ENCODE measurements at places on chromosomes 1 and 21. TPM values are rescaled to one million over a fixed set of nuclear protein-coding genes. Genes with fewer than 3 reads are reported as not detected.
A peak's percentile ranks its signal among the peaks of the same experiment; 100 is the strongest.

Gene GJA5
- total RNA-seq, result not detected

Gene HCRTR1
- not detected for total RNA-seq

- DNase-seq, result no peak
Observed at GRCh38 chr1:5727871-5728643, 264.2 kb downstream of the NPHP4 start.

- peak; percentile 83 for DNase-seq
Observed at GRCh38 chr1:155078469-155079209, at the start of gene EFNA3. Gene EFNA3, plus strand, starts transcription at chr1:155078837. Its CDS starts 105 bp downstream, at chr1:155078942.

DNA sequence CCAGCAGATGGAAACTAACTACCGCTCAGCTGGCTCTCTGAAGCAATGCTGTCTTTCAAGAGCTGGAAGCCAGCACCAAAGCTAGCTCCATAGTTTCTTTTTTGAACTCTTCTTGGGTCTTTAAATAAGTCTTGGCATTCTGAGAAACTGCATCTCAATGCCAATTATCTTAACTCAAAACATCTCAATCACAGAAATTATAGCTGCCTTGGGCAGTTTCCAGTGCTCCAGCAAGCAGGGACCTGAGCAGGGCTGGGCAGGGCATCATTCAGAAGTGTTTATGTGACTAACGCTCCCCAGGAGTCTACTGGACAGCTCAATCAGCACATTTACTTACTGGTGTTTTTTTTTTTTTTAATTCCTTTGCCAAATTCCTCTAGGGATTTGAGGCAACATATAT is 18.3 kb upstream of the PADI4 start:
- DNase-seq, result no peak

- no peak for DNase-seq
Observed at GRCh38 chr1:71304125-71304524, 223.3 kb upstream of the ZRANB2 start.

DNA sequence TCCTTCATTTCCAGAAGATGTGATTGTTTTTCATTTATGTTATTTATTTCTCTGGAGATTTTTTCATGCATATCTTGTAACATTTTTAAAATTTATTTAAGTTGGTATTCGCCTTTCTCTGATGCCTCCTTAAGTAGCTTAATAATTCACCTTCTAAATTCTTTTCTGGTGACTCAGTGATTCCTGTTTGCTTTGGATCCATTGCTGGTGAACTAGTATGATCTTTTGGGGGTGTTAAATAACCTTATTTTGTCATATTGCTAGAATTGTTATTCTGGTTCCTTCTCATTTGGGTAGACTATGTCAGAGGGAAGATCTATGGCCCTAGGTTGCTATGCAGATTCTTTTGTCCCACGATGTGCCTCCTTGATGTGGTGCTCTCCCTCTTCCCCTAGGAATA is 1347.2 kb upstream of the B3GALT2 start:
- DNase-seq, result no peak

Gene UMODL1
- total RNA-seq, result not detected

- DNase-seq, result no peak
Observed at GRCh38 chr1:197744979-197745378, 30.3 kb downstream of the DENND1B start.

DNA sequence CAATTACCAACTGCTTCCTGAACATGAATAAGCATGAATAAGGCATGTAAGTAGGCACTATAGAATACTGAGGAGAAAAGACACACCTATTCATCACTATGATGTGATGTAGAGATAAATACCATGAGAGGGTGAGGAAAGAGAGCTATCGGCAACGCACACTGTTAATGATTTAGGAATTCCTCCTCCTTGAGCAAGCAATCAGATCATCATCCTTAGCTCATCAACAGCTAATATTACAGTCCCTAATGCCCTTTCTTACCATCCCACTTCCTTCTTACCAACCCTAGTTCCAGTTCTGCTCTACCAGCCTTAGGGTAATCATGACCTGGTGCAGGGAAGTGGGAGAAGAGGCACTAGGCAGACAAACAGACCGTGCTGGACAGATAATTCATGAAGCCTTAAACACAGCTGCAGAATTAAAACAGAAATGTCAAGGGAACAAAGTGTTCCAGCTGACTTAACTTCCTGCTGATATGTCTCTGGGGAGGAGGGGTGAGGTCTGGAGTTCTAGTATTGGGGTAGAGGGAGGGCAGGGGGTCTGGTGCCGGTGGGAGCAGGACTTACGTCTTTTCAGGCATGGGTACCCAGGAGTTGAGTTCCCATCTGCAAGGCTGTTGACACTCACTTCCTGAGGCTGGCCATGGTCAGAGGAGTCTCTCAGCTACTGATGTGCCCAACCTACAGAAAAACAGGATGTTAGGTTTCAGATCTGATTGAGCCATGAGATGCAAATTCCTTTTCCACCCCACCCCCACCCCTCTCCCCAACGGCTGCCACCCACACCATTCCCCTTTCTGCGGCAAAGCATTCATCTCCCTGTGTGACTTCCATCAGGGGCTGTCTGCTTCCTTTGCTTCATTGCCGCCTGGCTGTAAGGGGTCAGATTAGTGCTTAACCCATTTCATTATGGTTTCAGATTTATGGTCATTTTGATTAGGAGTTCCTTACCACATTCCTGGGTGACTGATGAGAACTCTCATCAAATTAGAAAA is 12.6 kb upstream of the RCSD1 start:
- DNase-seq, result no peak

Gene NTRK1
- total RNA-seq, result 4.4 TPM

GRCh38 chr1:236774926-236775325 is 20.2 kb upstream of the MTR start:
- DNase-seq, result no peak

Gene CFHR1
- total RNA-seq, result not detected

Gene PM20D1
- 0.58 TPM for total RNA-seq

- no peak for DNase-seq
Observed at GRCh38 chr1:6392809-6393399, 663 bp downstream of the ACOT7 start.

Gene MMP23B
- total RNA-seq, result 0.77 TPM

Gene FAM72D
- total RNA-seq, result 33.0 TPM

DNA sequence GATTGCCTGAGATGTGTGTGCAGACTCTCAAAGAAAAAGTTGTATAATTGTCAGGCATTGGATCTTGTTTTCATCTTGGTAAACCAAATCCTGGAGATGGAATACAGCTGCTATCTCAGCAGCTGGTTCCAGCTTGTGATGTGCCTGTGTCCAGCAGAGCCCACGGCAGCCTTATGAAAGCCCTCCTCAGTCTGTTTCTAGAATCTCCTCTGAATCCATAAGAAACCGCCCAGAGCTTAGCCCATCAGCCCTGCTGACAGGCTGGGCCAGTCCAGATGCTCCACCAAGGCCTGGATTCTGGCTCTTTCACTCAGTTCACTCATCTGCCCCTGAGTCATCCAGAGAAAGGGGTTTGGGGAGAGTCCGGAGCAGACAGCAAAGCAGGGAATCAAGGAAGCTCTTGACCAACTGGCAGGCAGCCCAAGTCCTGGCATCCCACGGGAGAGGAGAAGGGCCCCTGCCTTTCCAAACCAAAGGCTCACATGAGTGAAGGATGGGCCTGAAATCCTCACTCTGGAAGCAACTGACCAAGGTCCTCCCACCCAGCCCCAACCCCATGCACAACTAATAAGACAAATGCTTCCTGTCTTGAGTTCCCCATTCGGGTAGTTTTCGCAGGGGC is 45.7 kb downstream of the NAV1 start:
- no peak for DNase-seq

Gene GBP5
- 137 TPM for total RNA-seq

GRCh38 chr1:211548321-211549091 is 30.5 kb downstream of the SLC30A1 start:
- peak; percentile 66 for DNase-seq

GRCh38 chr1:10236405-10237156 is 26.2 kb downstream of the KIF1B start:
- DNase-seq, result no peak

GRCh38 chr1:206672844-206673758 is 11.6 kb upstream of the MAPKAPK2 start:
- no peak for DNase-seq

DNA sequence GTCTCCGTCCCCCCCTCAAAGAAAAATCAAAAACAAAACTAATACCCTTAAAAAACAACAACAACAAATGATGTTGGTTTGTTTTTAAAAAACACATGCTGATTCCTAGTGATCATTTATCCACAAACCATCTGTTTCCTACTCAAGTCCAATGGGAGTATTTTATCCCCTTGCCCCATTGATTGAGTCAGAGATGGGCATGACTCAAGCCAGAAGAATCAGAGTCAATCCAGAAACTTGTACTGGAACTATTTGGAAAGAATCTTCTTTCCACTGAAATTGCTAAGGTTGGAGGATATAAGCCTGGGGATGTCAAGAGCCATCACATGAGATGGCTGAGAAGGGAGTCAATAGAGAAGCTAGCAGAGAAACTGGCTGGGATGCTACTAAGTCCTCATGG is 176.4 kb downstream of the MIS18A start:
- DNase-seq, result no peak

GRCh38 chr1:40630488-40631223 is 34.8 kb downstream of the RIMS3 start:
- DNase-seq, result peak; percentile 61

DNA sequence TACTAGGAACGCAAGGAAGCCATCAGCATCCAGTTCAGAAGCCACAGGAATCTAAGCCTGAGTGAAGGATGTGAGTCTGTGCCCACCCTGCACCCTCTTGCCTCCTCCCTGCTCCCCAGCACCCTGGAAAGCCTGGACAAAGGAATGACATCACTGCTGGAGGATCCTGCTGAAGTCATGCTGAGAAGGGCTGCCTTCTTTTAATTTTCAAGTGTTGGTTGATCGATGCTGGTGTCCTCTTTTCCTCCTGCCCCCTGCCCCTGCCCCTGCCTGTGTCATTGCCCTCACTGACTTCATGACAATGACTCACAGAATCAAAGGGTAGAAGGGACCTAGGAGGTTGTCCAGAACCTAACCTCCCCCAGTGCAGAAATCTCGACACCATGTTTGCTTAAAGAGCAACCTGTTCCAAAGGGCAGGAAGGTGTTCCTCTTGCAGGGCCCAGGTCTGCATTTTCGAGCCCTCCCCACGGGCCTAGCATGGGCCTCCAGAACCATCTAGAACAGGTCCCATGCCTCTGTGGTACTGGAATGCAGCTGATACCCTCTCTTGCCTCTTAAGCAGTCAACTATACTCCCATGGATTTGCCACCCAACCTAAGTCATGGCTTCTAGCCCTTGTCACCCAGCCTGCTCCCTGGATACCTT is 9.6 kb downstream of the DHRS3 start:
- DNase-seq, result no peak

DNA sequence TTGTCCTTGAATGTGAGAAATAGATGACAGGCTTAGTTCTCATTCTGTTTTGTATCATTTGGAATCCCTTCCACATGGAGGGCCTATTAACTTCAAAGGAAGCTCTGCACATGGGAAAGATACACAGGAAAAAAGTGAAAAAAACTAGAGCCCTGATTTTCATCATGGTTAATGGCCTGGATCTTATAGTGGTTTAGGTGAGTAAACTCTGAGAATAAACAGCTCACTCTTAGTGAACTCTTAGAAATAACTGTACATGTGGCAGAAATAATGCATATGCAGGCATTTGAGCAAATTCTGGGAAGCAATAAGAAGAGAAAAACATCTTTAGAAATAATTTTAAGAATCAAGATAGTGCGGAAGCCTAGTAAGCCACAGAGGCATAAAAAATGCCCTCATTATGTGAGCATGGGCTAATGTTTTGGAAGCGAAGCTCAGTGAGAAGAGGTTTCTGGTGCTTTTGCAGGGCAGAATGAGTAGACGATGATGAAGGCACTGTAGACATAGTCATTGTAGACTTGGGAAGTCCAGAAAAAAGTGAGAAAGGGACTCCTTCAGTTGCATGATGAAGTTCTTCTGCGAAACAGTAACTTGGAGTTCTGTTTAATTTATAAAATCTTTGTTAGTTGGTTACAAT is 279.9 kb downstream of the DNM3 start:
- no peak for DNase-seq

- DNase-seq, result no peak
Observed at GRCh38 chr1:112589766-112590165, 29.2 kb downstream of the ST7L start.

DNA sequence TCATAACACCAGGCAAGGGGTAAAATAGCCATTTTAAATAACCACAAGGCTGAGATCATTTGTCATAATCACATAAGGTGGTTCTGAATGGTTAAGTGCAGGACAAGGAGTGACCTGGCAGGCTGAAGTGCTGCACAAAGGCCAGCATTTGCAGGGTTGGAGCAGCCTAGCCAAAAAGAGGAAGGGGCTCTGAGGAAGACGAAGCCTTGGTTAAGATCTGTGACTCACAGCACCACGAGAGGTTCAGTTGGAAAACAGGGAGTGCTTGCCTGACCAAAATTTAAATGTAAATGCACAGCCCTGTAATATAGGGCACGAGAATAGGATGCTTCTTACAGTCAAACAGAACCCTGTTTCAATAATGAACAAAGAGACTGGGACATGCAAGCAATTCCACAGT is 12.1 kb downstream of the ATP5PF start:
- DNase-seq, result no peak

Measured in activated CD4-positive, alpha-beta T cell treated with anti-CD3 and anti-CD28 coated beads for 36 hours (primary cell).